Ureter (tissue), 1 donor: ENCODE measurements at places on chromosomes 11 and 22. TPM values are rescaled to one million over a fixed set of nuclear protein-coding genes. Genes with fewer than 3 reads are reported as not detected.

Gene MRGPRX4
- total RNA-seq = not detected

Gene ADAMTS15
- total RNA-seq = 5.9 TPM

Gene HEPHL1
- not detected for total RNA-seq

Gene FAM180B
- 0.29 TPM for total RNA-seq

Gene EIF4G2
- 1,147 TPM for total RNA-seq

Gene MMP13
- total RNA-seq = not detected

Gene CDC42EP2
- total RNA-seq = 21.0 TPM

Gene CLDN5
- total RNA-seq = 38.9 TPM

Gene LRP4
- total RNA-seq = 8.6 TPM

Gene FAM181B
- total RNA-seq = 10.4 TPM

Gene KLHL22
- total RNA-seq = 26.2 TPM

Gene CARD16
- total RNA-seq = 14.3 TPM

Gene VSTM5
- 1.4 TPM for total RNA-seq

Gene PGA3
- total RNA-seq = not detected

Gene C11orf65
- total RNA-seq = 1.5 TPM

Gene ACRV1
- not detected for total RNA-seq

Gene IGSF9B
- 52.0 TPM for total RNA-seq

Gene SLC22A8
- not detected for total RNA-seq

Gene PRRG4
- total RNA-seq = 8.6 TPM

Gene FXYD2
- total RNA-seq = 1.6 TPM

Gene VSIG10L2
- 0.75 TPM for total RNA-seq

Gene WNT11
- total RNA-seq = 1.7 TPM

Gene PPP6R3
- 183 TPM for total RNA-seq

Gene OR4B1
- not detected for total RNA-seq

Gene E2F8
- total RNA-seq = 3.0 TPM

Gene SEC14L2
- 5.8 TPM for total RNA-seq

Gene GUCY1A2
- total RNA-seq = 23.8 TPM

Gene CELSR1
- 44.0 TPM for total RNA-seq

Gene CNTF
- total RNA-seq = 1.8 TPM

Gene CHRM1
- total RNA-seq = not detected

Gene APOL3
- total RNA-seq = 47.4 TPM

Gene TMEM121B
- 0.18 TPM for total RNA-seq
